ENCODE measurements at places on chromosomes 5 and 9.

DNA sequence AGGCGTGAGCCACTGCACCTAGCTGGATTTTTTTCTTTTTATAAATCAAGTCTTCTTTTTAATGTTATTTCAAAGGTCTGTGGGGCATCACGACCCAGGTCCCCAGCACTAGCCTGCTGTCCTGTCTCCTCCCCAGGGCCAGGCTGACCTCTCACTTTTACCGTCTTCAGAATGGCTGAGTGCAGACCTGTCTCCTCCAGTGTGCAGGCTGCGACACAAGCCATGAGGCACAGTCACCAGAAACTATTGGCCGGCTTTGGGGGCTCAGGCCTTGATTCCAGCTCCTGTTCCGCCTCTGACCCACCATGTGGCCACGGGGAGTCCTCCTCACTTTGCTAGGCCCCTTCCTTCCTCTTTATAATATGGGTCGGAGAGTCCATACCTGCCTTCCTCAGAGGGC, 46.6 kb upstream of the NEURL1B start:
- DNase-seq: no peak

DNA sequence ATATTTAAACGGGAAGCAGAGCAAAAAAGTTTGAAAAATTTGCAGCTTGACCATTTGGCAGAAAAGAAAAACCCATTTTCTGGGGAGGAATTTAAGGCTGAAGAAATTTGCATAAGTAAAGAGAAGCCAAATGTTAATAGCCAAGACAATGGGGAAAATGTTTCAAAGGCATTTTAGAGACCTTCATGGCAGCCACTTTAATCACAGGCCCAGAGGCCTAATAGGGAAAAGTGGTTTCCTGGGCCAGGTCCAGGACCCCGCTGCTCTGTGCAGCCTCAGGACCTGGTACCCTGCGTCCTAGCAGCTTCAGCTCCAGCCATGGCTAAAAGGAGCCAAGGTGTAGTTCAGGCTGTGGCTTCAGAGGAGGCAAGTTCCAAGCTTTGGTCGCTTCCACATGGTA, 507.3 kb downstream of the SLCO4C1 start:
- DNase-seq: no peak

DNA sequence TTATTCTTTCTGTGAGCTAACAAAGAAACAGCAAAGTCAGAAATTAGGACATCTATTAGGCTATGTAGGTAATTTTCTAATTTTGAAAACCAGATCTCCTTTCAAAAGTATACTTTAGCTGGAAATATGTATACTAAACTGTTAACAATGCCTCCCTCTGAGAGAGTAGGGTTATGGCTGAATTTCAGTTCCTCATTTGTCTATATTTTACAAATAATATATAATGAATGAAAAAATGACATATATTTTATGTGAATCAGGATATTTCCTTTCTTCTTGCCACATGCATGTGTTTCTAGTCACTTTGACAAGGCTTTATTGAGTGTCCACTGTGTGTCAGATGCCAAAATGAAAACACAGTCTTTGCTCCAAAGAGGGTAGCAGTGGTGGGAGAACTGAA, 15.4 kb downstream of the HACD4 start:
- no peak for DNase-seq

DNA sequence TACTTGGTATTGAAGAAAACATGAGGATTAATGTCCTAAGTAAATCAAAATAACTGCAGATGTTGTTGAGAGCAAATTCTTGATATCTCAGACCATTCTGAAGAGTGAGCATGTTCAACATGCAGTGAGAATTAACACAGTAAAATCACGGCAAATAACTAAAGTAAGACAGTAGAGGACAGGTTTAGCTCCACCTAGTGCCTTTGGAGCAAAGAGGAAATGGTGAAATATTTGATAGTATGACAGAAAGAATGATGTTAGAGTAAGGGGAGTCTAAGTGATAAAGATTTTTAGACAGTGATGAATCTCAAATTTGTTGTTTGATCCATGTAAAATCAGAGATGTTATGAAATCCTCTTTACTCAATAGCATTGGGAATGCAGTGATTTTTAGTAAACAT, 424.2 kb downstream of the TMEM161B start:
- no peak for DNase-seq

- DNase-seq: no peak
Measured at GRCh38 chr5:144356489-144356888, 185.8 kb downstream of the KCTD16 start.

DNA sequence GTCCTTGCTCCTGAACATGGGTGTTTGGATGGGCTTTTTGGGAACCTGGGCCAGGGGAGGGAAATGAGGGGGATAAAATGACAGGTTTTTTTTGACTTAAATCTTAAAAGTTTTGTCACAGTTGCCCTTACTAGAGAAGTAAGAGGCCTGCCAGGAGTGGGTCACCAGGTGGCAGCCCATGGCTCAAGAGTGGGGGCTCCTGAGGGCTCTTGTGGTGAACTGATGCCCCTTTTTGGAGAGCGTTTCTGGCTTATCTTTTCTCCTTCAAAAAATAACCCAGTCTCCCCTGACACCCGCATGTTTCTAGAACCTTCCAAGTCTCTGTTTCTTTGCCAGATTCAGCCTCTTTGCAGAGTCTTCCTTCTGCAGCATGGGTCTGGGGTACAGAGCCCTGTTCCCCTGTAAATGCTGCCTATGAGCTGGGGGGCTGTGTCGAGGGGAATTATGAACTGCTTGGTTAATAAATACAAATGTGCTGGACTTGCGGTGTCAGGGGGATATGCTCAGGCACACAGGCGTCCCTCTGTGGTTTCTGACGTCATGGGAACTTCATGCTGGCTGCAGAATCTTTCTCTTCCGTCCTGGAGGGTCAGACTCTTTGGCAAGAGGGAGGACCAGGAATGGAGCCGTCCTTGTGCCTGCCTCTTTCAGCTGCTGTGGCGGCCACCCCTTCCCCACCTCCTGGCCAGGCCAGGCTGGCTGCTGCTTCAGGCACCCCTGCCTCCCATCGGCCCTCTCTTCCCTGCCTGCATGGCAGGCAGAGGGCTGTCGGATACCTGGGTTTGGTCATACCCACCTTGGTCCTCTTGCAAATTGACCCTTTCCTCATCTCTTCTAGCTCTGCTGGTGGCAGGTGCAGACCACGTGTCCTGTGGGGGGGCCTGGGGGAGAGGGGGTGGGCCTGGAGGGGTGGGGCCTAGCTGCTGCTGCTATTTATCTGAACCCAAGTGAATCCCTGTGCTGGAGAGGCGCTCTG, 30.1 kb downstream of the PTPA start:
- peak; percentile 29 for DNase-seq

DNA sequence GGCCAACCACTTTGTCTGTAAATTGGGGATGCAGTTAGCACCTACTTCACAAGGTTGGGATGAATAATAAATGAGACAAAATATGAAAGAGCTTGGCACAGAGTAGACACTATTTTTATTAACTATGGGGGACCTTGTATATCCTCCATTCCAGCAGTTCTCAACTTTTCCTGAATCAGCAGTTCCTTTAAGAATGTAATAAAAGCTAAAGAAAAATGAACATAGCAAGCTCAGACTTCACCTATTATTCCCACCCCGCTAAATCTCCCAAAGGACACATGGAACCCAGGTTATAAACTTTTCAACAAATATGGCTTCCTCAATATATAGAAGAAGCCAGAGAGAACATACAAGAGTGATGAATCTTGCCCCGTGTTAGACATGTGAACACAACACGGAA, 32.0 kb upstream of the TTC1 start:
- no peak for DNase-seq

DNA sequence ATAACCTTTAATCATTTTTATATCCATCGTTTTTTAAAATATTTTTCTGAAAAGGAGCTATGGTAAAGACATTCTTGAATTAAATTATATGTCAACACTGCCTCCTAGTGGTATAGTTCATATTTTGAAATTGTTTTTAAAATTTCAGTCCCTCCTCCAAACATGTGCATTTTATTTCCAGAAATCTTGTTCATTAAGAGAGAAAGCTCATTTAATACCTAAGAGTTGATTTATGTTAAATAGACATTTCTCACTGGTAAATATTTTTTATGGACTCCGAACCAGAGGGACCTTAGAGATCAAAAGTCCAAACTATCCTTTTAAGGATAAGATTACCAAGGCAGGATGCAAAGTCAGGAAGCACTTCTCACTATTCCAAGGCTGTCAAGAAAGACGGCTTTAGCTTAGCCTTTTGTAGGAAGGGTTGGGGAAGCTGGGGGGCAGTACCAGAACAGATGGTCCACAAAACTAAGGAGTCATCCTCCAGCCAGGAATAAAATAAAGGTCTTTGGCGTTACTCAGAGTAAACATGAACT, 21.6 kb downstream of the BHMT start:
- peak; percentile 50 for DNase-seq

GRCh38 chr5:159697530-159697929, 218.8 kb upstream of the ADRA1B start:
- DNase-seq: no peak

- DNase-seq: no peak
Measured at GRCh38 chr9:25994605-25995004, 316.4 kb upstream of the TUSC1 start.

DNA sequence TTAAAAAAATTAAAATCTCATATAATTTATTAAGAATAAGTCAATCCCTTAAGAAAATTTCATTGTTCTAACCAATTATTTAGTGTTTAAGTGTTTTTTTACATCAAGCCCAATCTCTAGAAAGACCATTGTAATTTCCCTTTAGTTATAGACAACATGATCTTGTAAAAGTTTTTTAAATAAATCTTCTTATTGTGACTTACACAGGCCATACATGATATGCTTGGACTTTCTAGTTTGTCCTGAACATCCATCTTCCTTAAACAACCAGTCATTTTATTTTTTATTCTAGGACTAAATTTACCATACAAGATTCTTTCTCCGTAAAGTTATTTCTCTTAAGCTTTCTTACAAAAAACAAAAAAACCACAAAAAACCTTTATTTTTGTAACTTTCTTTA, 126.5 kb upstream of the MAST4 start:
- no peak for DNase-seq

DNA sequence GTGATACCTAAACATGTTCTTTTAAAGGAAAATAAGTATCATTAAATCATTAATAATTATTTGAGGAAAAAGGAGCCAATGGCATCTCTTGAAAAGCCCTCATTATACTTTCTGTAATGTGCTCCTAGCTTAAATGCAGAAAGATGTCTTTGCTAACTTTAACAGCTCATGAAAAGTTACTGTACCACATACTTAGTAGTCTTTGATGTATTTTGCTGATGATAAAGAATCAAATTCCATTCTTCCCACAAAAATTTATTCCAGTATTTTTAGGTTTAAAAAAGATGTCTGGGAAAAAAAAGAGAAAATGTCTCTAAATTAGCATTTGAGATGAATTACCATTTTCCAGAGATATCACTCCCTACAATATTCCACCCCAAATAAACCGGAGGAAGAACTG, 112.5 kb downstream of the PPP2R2B start:
- no peak for DNase-seq

GRCh38 chr5:164422400-164422799, 917.0 kb downstream of the MAT2B start:
- DNase-seq: no peak

GRCh38 chr5:174317256-174317894, 271.9 kb downstream of the NSG2 start:
- DNase-seq: no peak

DNA sequence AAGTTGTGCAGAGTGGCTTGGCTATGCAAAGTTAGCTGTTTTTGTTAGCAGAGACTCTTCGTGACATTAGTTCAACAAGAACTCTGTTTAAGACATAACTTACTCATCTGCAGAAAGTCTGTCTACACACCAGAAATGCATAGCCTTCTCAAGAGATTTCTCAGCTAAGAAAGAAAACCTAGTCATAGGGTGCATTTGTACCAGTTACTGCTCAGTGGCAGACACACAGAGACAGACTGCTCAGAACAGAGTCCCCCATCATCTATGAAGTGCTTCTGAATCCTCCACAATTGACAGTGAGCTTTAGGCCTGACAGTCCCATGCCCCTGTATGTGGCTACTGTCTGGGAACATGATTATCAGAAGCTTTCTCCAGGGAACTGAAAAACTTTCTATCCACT, 56.1 kb upstream of the IFNK start:
- DNase-seq: no peak

- no peak for DNase-seq
Measured at GRCh38 chr9:126456441-126457174, 130.0 kb downstream of the MVB12B start.
